ENCODE measurements at places on chromosomes 13 and 19.

GRCh38 chr19:10289167-10289835 lies 451 bp upstream of the ICAM5 start:
- no peak for DNase-seq

DNA sequence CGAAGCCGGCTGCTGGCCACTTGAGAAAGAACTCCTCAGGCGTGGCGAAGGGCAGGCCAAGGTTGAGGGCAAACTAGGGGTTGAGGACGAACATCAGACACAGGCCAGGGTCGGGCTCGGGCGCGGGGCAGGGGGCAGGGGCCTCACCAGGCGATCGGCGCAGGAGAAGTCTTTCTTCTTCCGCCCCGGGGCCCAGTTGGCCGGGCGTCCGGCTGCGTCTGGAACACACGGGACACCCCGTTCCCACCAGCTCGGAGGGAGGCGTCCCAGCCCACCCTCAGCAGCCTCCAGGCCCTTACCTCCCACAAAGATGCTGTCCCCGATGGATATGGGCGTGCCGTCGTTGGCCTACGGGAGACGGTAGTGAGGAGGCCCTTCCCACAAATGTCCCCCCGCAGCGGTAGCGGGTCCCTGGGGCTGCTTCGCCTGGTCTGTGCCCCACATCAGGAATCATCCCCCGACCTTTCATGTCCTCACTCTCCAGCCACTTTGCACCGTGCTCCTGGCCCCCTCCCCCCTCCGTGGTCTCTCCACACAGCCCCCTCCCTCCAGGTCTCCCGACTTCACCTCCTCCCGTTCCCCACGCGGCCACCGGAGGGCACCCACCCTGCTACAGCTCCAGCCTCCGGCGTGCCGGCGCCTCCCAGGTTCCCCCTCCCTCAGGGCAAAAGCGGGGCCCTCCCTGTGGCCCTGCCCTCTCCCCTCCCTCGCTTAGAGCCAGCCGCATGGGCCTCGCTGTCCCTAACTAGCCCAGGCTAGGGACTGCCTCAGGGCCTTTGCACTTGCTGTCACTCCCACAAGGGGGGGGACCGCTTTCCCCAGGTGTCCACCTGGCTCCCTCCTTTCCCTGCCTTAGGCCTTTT lies 4.8 kb downstream of the PNKP start:
- no peak for DNase-seq

GRCh38 chr13:108855737-108856387 lies 226.5 kb downstream of the MYO16 start:
- no peak for DNase-seq

DNA sequence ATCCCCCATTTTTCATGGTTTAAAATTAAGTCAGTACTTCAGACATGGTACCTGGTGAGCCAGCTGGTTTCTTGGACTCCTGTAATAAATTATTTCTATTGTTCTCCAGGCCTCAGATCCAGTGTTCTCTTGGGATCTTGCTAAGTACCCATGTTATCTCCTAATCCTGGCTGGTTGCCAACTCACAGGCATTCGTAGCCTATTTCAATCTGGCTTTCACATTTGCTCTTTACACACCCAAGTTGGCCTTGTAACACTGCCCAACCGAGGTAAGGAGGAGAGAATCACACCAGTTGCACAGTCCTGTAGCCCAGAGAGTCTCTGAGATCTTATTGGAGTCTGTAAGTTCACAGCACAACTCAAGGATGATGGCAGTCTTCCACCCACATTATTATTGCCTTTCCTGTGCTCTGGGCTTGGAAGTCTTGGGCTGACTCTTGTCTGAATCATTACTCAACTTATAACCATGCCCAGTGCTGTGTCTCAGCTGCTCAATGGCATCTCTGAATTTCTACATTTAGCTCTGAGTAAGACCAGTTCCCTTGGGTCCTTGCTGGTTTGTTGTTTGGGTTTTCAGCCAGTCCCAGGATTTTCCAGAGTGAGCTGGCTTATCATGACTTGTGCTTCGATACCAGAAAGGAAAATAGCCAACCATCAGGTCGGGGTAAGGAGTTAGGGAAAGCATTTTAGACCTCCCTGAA lies 76.6 kb upstream of the KLF12 start:
- no peak for DNase-seq

- no peak for DNase-seq
Measured at GRCh38 chr13:105340061-105340606, 1195.3 kb downstream of the EFNB2 start.

DNA sequence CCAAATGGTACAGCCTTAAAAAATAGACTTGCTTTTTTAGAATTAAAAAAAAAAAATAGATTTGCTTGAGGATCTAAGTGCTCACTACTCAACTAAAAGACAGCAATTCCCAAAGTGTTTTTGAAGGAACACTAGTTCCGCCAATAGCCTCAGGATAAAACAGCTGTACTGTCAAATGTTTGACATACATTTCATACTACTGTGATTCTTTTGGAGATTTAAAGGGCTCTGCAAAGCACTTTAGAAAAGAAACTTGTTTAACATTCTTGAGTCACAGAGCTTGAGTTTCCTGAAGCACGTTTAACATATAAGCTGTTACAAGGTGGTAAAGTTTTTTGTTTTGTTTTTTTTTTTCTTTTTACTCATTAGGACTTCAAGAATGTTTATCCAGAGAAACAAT lies 23.1 kb upstream of the KLF5 start:
- DNase-seq = no peak

DNA sequence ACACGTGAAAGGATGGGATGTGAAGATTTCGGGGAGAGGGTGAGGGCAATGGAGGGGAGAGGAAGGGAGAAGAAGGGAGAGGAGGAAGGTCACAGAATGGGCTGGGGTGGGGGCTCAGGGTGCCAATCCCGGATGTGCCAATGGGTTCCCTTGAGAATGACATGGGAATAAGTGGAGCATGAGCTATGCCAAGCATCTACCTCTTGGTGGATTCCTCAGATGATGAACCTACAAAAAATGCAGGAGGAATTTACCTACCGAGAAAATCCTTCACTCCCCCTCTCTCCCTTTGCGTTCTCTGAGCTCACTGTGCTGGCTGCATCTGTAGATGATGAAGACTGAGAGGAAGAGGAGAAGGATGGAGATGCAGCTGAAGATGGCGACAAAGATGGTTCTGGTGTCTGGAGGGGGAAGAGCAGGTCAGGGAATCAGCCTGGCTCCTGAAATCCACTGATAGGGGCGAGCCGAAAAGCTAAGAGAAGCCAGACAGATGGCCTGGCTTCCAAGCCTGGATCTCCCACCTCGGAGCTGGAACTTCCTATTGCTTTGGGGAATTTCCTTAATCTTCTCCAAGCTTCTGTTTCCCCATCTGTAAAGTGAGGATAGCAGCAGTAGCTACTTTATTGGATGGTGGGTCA lies 21.6 kb downstream of the VSTM1 start:
- no peak for DNase-seq

GRCh38 chr13:19607523-19608078 lies 25.9 kb upstream of the MPHOSPH8 start:
- DNase-seq = no peak

GRCh38 chr13:51919531-51919930 lies 57.8 kb downstream of the CCDC70 start:
- no peak for DNase-seq
